ENCODE measurements at places on chromosomes 6 and 20.

DNA sequence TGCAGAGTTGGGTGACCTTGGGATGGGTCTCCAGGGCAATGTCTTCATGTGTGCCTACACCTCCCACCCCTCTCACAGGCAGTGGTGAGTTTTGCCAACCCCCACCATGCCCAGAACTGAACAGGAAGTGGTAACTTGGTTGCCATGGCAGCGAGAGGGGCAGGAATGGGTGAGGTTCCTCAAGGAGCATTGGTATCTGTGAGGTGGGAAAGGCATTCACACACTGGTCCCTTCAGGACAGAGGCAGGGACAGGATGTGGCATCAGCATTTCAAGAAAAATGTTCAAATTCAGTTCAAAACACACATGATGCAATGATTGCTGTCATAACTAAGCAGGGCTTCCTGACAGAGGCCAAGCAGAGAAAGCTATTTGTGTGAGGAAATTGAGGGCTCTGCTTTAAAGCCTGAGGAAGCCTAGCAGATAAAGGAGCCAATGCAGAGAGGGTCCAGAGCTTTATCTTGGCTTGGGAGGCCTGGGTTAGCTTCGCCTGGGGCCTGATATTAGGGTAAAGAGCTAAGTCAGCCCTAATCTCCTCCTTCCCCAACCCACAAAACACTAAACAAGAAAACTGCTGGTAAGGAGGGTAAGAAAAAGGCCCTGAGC lies 551 bp downstream of the TREML2 start:
- DNase-seq, result no peak

GRCh38 chr20:3652221-3652620 lies 11.0 kb downstream of the GFRA4 start:
- DNase-seq, result no peak

- no peak for DNase-seq
Observed at GRCh38 chr6:6986344-6986743, 121.4 kb upstream of the RREB1 start.

- no peak for DNase-seq
Observed at GRCh38 chr6:169862892-169863525, 111.6 kb downstream of the ERMARD start.

DNA sequence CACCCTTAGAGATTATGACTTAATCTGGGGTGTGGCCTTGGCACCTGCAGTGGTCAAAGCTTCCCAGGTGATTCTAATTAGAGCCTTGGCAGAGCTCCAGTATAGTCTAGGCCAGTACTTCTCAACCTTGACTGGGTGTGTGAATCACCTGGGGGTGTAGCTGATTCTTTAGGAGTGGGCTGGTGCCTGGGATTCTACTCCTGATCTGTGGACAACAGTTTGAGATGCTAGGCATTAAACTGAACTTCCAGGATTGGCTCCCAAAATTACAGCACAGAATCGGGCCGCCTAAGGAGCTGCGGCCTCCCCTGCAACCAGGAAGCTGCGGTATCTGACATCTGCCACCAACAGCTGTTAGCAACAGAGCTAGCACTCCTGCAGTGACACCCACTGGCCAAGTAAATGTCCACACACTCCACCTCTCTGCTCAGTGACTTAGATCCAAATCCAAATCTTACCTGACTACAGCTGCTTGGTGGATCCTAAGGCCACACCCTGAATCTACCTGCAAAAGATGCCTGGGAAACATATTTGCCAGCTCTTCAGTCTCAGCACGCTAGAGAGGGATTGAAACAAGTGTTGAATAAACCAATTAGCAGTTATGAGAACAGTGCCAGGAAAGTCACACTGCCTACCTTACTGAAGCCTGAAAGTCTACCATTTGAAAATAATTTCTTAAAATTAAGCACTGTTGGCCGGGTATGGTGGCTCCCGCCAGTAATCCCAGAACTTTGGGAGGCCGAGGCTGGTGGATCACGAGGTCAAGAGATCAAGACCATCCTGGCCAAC lies 126.7 kb downstream of the UNC5CL start:
- DNase-seq, result no peak

GRCh38 chr6:106086814-106087175 lies 659 bp downstream of the PRDM1 start:
- no peak for DNase-seq

DNA sequence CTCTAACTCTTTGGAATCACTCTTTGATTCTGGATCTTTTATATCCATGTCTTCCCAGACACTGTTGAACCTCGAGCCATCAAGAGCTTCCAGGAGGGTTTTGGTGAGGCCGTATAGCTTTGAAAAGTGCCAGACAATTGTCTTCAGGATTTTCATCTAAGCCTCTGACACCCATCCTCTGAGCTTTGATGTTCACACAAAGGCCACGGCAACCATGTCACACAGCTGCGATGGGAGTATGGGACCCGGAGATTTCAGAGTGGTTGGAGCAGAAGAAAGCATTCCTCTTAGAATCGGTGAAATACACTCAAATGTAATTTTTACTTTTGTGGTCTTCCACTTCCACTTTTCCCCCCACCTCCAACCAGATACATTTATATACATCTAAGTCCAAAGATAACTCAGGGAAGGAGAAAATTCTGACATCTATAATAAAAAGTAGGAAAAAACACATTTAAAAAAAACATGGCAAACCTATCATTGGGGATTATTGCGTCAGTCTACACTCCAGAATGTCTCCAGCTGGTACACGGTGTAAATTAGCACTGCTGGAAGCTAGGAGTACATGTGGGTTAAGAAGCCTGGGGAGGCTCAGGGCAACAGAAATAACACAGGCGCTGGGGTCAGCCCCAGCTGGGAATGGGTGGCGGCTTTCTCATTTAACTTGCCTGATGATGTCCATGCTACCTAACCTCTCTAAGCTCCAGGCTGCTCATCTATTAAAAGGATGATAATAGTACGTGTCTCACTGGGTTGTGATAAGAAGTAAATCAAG lies 92.7 kb downstream of the LY86 start:
- DNase-seq, result no peak

- DNase-seq, result peak; percentile 83
Observed at GRCh38 chr20:63409834-63410435, 48.8 kb upstream of the CHRNA4 start.

GRCh38 chr6:166997768-166998255 lies 1.4 kb upstream of the CEP43 start:
- DNase-seq, result peak; percentile 83

- no peak for DNase-seq
Observed at GRCh38 chr6:51467231-51467952, 620.0 kb downstream of the PKHD1 start.

- no peak for DNase-seq
Observed at GRCh38 chr6:31717499-31718222, 2.5 kb downstream of the LY6G6D start.

GRCh38 chr20:47357296-47358038 lies 968 bp upstream of the ZMYND8 start:
- DNase-seq, result peak; percentile 95

- no peak for DNase-seq
Observed at GRCh38 chr20:46666306-46666705, 15.0 kb upstream of the SLC13A3 start.

DNA sequence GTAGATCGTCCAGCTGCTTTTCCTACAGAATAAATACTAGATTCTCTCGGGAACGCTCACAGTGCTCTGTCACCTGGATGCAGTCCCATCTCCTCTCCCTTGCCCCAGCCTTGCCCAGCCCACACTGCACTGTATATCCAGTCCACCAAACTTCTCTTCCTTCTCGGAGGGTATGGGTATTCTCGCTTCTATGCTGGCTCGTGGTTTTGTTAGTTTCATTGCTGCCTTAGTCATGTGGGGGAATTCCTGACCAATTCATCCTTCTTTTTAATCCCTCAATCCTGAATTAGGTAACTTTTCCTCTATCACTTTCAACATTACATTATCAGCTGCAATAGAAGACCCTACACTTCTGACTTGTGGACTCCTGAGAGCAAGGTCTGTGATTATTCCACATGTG lies 252.4 kb downstream of the GMDS start:
- no peak for DNase-seq

DNA sequence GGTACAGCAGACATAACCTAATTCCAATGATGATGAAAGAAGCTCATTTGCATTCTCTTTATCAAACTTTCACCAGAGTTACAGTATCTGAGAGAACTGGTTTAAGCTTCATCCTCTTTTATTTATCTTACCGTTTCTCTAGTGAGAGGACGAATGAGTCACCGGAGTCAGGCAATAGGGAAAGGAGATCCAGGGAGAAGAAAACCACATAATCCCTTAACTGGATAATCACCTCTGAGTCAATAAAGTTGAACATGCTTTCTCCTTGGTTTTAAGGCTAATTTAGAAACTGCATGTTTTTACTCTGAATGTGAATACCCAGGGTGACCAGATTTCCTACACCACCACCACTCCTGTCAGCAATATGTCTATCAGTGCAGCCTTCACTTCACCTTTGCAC lies 313.7 kb upstream of the TBX18 start:
- DNase-seq, result no peak

DNA sequence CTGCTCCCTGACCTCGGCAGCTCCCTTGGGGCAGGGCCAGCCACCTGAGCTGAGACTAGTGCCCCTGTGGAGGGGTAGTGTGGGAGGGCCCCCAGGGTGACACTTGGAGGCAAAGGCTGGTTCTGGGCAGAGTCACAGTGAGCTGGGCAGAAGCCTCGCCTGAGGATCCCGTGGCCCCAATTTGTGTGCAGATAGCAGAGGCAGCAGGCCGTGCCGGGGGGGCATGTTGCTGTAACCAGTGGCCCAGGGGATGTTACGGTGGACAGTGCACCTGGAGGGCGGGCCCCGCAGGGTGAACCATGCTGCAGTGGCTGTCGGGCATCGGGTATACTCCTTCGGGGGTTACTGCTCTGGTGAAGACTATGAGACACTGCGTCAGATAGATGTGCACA lies 2.9 kb downstream of the KLHDC3 start:
- DNase-seq, result no peak

Data from RWPE2 (cell line).